Omental fat pad (tissue), 4 donors: ENCODE measurements at places on chromosomes 2 and 18. TPM values are rescaled to one million over a fixed set of nuclear protein-coding genes. Genes with fewer than 3 reads are reported as not detected.

Gene GPR45
- total RNA-seq, result not detected

Gene EML6
- total RNA-seq, result 0.63 TPM

Gene SLC19A3
- total RNA-seq, result 150 TPM

GRCh38 chr18:36634573-36635216 is 194.1 kb downstream of the TPGS2 start:
- DNase-seq, result no peak

DNA sequence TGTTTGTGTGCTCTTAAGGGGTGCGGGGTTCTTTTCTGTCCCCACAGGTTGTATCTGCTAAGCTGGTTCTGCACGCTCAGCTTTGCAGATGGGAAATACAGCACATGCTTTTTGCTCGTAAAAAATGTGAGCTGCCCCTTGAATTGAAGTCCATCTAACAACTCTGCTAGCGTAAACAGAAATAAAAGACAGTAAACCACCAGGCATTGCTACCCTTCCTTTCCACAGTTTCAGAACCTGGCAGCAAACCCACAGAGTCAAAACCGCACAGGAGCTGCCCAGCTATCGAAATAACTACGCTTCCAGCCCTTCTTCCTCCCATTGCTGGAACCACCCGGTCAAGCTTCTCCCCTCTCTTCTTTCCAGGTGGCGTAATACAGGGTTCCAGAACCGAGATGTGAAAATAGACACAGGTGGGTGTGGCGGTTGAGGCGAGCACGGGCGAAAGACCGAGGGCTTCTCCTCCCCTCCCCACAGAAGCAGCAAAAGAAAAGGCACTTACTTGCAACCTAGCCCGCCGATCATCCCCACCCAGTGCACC is 479 bp downstream of the SCN9A start:
- no peak for DNase-seq

DNA sequence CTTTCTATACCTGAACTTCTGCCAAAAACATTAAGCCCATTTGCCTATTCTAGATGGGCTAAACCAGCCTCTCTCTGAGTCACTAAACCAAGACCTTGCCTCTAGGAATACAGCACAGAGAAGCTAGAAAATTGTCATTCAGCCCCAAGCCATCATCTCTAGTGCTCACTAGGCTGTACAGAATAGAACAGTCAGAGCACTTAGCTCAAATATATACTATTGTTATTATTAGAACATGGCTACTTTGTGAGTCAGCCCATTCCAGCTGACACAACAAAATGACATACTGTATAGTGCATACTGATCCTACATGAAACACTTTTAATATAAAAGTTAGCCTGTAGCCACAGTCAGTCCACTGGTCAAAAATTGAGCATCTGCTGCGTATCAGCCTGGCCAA is 418.8 kb downstream of the NRXN1 start:
- DNase-seq, result no peak

DNA sequence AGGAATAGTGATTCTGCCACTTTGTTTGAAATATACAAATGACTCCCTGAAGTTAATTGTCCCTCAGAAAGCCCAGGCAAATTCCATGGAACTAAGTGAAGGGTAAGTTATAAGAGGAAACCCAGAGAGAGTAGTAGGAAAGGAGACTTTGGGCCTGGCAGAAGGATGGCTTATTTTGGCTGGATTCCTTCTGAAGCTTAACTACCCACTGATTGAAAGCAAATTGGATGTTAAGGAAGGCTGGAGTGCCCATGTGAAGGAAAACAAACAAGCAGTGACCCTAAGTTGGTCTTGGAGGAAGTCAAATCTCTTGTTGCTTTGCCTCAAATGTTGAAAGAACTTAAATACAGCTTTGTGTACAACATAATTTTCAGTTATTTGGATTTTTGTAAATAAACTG is 1106.4 kb upstream of the ZEB2 start:
- no peak for DNase-seq

DNA sequence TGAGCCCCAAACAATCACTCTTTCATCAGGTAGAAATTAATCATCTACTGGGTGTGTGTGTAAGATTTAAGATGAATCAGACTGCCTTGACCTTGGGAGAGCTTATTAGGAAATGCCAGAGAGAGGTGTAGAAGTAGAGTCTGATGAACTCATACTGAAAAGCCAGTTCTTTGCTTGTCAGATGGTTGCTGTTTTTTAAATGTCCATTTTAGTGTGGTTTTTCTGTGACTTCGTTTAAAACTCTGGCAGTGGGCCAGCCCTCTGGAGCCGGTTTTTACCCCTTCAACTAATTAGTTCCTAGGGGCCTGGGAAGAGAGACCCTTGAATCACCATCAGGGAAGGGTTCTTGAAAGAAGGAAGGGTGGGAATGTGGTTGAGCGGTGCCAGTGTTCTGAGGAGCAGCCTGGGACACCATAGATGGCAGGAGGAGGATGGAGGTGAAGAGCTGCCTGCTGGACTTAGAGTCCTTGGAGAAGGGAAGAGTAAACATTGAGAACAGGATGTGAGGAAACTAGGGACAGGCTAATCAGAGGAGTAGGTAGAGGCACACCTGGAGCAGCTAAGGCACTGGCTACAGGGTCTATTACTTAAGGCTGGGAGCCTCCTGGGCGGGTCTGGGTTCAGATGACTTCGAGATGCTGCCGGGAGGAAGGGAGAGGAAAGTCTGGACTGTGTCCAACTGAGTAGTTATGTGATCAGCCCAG is 66.1 kb downstream of the LRRFIP1 start:
- DNase-seq, result no peak
